ENCODE measurements at places on chromosomes 12 and 14.

DNA sequence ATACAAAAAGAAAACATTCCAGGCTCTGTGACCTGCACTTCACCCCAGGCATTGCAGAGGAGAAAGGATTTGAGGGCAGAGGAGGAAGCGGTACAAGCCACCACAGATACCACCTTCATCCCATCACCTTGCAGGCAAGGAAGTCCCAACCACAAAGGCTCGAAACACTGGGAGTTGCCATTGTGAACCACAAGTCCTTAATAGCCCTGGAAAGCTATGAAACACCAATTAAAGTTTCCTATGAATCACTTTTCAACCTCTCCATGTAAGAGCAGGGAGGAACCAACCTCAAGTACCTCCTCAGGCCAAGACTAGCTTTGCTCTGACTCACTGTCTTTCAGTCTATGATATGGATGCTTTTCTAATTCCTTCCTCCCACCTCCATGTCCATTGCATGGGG, 27.0 kb downstream of the MAP3K9 start:
- no peak for DNase-seq

- DNase-seq, result no peak
Measured at GRCh38 chr12:120225852-120226640, 25.1 kb upstream of the RPLP0 start.

DNA sequence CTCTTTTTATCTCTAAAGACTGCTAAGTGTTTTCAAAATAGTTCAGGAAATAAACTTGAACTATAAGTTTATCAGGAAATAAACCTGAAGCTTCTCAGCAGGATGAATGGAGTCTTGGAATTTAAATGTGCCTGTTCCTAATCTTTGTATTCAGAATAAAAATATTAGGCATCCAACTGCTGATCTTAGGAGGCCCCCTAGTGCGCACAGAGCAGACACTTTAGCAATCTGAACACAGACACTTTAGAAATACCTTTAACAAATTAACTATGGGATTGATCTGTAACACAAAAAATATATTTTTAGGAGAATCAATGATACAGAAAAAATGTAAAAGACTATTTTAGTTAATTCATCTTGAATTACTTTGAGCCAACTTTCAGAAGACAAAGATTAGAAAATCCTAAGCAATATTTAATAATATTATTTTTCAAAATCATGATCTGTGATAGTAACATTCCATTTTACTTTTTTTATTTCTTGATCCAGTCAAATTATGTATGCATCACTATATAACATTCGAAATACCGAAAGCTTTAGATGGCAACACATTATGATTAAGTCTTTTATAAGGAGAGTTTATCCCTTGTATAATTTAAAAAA, 80.9 kb downstream of the SLC41A2 start:
- peak; percentile 13 for DNase-seq

GRCh38 chr14:78451319-78451695, 281.1 kb downstream of the NRXN3 start:
- no peak for DNase-seq

GRCh38 chr14:50947446-50947845, 3.2 kb upstream of the PYGL start:
- DNase-seq, result no peak

GRCh38 chr12:45601888-45602287, 127.6 kb upstream of the ARID2 start:
- no peak for DNase-seq

- no peak for DNase-seq
Measured at GRCh38 chr12:68285541-68285940, 32.1 kb upstream of the IL22 start.

DNA sequence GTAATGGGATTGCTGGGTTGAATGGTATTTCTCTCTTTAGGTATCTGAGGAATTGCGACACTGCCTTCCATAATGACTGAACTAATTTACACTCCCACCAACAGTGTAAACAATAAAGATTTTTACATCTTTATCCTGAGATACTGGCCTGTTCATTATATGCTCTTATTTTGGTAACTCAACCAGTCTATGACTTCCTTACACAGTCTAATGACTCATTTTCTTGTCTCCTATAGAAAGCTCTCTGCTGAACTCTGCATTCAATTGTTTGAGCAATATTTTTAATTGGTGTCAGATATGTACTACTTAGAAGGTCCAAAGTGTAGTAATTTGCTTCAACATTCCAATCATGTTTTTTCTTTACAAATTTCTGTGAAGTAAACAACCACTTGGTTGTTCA, 1351.8 kb downstream of the FSCB start:
- DNase-seq, result no peak

DNA sequence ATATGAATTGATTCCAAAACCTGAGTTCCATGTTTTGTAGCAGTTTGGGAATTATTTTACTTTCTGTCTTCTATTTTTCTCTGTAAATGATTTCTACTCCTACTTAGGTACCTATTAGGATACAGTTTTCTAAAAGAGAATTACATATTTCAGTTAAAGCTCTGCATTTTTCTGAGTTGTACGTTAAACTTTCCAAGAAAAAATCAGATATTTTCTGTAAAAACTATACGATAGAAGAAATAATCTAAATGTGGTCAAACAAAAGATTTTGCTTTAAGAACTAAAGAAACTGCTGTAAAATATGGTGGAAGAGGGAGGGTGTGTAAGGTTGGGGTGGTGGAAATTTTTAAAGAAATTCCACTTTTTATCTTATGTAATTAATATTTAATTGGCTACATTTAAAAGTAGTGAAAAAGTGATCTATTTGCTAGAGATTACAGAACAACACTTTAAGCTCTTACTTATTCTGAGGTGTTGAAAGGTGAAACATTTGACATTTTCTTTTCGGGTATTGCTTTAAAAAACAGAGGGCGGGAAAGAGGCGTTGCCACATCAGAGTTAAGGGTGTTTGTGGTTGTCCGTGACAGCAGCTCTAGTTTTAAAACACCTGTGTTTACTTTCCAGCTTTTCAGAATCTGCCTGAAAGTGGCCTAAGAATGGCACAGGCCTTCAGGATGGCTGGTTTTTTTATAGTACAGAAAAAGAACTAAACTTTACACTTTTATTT, 187.3 kb downstream of the MIPOL1 start:
- DNase-seq, result peak; percentile 16

- no peak for DNase-seq
Measured at GRCh38 chr12:84641940-84642545, 270.6 kb downstream of the SLC6A15 start.

GRCh38 chr12:93676408-93677194, 574 bp upstream of the CRADD start:
- no peak for DNase-seq

- no peak for DNase-seq
Measured at GRCh38 chr12:32522331-32523221, 123.2 kb downstream of the FGD4 start.

DNA sequence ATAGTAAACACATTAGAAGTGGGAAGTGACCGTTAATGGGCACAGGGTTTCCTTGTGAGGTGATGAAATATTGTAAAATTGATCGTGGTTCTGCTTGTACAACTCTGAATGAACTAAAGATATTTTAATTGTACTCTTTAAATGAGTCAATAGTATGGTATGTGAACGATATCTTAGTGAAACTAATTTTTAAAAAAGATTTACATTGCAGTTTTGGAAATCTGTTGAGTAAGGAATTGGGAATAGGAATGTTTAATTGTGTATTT, 1.7 kb downstream of the ZNF410 start:
- no peak for DNase-seq

GRCh38 chr12:132952371-132953162, 3.5 kb downstream of the ZNF605 start:
- no peak for DNase-seq

- DNase-seq, result no peak
Measured at GRCh38 chr12:75646329-75647210, 135.2 kb upstream of the KRR1 start.

DNA sequence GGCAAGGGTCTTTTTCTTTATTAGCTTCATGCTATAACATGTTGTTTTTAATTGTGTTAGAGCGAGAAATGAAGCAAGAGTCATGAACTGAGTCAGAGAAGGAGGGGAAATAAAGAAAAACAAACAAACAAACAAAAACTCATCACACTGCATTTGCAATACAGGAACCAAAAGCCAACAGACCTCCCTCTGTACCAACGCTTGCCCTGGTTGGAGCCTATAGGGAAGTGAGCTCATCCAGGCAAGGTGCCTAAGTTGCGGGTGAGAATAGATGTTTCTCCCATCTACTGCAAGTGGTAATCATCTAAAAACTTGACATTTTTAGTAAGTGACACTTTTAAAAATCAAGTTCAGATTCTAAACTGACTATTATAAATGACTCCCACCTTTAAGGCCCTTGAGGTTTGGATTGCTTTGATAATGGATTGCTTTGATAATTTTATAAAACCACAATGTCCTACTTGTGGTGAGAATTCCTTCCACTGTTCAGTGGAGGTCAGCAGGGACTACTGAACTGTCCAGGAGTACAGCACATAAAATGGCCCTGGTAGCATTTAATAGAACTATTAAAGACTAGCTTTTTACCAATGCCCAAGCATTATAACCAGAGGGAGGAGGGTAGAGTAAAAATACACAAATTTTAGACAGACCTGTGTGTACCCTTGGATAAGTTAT, 31.3 kb downstream of the SLC38A1 start:
- no peak for DNase-seq

GRCh38 chr14:93019970-93020369, 95.8 kb downstream of the ITPK1 start:
- no peak for DNase-seq

DNA sequence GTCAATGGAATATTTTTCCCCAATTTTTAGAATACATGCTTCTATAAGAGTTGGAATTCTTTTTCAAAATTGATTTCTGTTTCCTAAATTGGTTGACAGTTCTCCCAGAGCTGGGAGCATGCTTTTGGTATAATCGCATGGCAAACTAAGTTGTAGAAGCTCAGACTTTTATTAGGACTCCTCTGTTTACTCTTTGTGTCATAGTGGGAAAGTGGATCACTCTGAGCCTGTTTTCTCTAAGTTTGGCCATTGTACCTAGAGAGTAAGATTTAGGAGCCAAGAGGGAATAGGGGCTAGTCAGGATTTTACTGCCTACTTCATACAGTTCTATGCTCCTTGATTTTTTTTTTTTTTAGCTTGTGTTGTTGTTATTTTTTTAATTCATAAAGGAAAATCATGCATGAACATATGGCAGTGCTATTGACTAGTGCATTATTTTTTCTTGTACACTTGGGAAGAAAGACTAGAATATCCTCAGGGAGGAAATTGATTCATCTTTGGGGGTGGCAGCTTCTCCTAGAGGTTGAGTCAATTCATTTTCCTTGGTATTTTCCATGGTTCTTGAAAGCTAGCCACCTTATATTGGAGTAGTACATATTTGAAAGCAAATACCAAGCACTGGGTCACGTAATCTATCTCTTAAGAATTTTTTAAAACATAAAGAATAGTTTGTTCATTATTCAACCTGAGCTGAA, 77.7 kb upstream of the TRAF3 start:
- no peak for DNase-seq

- no peak for DNase-seq
Measured at GRCh38 chr12:56160193-56160763, 2.1 kb downstream of the MYL6 start.

- DNase-seq, result peak; percentile 80
Measured at GRCh38 chr12:52246720-52247621, 13.9 kb downstream of the KRT7 start.

GRCh38 chr14:37824939-37825712, 229.7 kb downstream of the TTC6 start:
- DNase-seq, result no peak

DNA sequence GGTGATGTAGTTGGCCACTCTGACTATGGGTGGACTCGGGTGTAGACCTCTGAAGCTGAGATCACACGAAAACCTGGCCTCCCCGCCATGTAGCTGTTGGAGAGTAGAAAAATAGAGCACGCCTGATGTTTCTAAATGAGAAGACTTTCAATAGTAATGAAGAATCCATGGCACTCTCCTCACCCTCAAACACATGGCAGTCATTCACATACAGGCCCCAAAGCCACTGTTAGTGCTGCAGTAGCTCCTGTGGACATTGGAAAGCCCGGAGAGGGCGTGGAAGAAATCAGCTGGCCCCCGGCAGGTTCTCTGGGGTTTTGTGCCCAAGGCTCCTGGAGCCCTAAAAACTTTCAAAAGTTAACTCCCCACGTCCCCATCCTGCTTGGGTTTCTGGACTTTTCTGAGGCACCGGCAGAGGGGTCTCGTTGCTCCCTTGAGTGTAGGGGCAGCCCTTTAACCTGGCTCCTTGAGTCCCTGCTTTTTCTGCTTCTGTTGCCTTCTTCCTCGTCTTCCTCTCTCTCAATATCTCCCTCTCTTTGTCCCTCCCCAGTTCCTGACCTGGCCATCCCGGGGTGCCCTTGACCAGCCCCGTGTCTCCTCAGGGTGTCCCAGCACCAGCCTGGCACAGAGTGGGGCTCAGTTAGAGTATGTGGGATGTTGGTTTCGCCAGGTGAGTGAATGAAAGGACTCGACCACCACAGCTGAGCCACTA, 8.3 kb downstream of the MEG3 start:
- DNase-seq, result no peak

DNA sequence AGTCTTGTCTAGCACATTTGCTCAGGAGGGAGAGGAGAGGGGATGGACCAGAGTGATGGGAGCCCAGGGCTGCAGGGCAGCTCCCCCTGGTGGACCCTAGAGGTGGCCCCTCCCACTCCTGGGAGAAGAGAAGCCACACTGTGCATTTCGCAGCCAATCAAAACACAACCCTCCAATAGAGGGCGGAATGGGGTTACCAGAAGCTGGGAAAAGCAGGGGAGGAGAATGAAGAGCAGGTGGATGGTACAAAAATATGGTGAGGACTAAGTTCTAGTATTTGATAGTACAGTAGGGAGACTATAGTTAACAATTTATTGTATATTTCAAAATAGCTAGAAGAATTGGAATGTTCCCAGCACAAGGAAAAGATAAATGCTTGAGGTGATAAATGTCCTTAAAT, 23.6 kb downstream of the VASH1 start:
- DNase-seq, result peak; percentile 78

DNA sequence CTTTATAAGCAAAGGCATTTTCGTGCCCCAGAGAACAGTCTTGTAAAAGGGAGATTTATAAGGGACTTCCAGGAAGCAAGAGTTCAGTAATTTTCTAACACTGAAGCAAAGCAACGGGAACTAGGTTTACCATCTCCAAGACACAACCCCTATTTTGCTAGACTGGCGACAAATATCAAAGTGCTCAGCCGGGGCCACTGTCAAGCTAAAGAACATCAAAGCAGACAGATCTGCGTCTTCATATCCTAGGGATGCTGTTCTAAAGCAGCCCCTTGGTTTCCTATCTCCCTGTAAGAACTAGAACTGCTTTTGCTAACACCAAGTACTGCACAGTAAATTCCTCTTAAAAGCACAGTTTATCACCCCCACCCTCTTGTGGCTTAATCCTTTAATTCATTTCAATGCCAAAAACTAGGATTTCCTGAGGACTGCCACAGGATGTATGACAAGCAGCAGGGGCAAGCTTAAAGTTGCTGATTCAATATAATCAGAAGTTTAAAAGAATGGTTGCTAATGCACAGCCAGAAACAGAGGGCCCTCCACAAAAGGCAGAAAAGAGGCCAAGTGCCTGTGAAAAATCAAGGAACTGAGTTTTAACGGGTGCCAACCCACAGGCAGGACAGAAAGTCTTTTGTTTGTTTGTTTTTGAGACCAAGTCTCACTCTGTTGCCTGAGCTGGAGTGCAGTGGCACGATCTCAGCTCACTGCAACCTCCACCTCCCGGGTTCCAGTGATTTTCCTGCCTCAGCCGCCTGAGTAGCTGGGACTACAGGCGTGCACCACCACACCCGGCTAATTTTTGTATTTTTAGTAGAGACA, 44.0 kb upstream of the ISM2 start:
- DNase-seq, result no peak

- no peak for DNase-seq
Measured at GRCh38 chr12:42469355-42470175, 120.0 kb downstream of the PRICKLE1 start.

Measured in A549 (cell line).